Occipital lobe (tissue), 3 donors: ENCODE measurements at places on chromosomes 11 and 22.

DNA sequence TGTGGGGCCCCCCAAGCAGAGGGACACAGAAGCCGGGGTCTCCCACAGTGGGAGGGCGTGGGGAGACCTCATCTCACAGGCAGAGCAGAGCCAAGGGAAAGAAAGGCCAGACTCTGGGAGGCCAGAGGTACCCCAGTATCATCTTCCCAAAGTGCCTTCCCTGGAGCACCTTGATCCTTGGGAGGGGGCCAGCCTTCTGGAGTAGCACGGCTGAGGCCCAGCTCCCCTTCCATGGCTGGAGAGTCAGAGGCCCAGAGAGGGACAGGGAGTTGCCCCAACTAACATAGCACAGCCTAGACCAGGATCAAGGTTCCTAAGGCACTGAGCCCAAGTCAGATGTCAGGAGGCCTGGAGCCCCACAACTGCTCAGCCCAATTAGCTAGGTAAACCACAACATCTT is 50.6 kb downstream of the ELFN2 start:
- no peak for DNase-seq

DNA sequence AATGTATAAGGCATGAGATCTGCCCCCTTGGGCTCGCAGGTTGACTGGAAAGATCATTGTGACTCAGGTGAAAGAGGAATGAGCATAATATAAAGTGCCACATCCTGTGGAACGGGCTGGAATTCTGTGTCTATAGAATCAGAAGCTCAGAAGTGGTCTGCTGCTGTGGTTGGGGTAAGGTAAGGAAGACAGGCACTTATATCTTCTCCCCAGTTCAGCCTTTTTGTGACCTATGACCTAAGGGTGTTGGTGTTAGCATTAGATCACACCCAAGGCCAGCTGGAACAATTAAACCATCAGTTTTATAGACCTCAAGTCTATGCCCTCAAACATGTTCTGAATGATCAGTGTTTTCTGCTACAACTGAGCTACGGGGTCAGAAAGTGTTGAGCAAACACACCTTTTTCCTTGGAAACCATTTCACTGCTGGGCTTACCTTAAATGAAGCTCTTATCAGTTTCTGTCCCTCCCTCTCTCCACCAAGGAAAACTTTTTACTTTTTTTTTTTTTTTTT is 15.7 kb upstream of the POU2AF3 start:
- DNase-seq = no peak

DNA sequence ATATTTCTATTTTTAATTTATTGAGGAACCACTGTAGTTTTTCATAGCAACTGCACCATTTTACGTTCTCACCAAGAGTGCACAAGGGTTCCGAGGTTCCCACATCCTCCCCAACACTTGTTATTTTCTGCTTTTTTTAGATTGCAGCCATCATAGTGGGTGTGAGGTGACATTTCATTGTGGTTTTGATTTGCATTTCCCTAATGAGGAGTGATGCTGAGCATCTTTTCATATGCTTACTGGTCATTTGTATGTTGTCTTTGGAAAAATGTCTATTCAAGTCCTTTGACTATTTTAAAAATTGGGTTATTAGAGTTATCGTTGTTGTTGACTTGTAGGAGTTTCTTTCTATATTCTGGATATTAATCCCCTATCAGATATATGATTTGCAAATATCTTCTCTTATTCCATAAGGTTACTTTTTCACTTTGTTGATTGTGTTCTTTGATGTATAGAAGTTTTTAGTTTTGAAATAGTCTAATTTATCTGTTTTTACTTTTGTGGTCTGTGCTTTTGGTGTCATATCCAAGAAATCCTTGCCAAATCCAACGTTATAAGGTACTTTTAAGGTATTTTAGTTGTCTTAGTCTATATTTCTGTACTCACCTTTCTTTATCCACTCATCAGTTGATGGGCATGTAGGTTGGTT is 9.0 kb downstream of the NEAT1 start:
- DNase-seq = no peak

- DNase-seq = no peak
These were observed 27.5 kb upstream of the KRTAP5-7 start for GRCh38 chr11:71499546-71499945.

DNA sequence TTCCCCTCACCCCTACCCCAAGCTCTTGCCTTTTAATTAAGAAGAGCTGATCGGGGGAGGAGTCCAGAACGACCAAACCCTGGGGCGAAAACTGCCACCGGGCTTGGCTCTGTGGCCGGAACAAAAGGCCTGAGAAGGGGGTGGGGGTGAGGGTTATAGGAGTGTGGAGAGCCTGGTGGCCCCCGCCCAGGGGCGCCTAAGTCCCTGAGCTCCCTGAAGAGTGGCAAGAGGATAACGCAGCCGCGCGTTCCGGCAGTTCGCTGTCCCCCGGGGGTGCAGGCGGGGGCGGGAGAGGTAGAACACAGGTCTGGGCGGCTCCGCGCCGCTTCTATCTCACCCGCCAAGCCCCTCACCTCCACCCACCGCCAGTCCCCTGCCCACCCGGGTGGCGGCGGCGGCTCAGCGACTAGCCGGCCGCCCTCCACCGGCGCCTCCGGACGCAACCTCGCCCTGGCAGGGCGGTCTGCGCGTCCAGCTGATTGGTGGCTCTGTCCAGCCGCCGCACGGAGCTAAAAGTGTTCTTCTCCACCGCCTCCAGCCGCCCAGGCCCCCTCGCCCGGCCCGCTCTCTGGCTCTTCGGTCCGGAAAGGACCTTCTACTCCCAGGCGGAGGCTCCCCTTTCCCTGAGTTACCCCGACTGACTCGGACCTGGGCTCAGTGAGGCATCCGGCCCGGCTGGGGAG is 18.7 kb upstream of the BDNF start:
- no peak for DNase-seq

- DNase-seq = no peak
These were observed 1.0 kb downstream of the LMO1 start for GRCh38 chr11:8262552-8263108.

DNA sequence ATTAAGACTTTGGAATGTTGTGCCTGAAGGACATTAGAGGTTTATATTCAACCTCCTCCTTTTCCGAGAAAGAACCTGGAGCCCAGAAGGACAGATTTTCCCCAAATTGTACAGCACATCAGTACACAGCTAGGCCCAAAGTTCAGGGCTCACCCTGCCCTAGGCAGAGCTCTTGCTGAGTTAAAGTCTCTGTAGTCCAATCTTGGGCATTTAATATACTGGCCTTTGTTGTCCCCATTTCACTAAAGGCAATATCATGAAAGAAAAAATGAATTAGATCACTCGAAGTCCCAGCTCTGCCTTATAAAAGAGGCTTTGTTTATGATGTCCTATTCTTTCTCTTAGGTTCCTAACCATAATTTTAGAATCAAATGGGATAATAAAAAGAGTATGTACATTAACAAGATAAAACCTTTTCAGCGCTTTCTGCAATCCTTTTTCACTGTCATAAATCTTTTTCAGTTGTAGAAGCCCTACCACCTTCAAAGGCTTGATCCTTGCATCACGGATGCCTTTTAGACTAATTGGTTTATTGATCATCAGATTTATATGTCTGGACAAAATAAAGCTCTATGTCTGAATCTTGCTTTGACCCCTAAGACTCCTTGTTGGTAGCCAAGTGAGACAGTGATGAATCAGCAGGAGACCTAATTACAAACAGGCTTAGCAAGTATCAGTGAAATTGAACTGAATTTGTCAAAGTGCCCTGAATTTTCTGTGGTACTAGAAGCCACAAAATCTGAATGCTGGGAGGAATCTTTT is 39.8 kb downstream of the RELT start:
- DNase-seq = no peak

GRCh38 chr22:31107894-31108218 is 488 bp upstream of the SELENOM start:
- no peak for DNase-seq

DNA sequence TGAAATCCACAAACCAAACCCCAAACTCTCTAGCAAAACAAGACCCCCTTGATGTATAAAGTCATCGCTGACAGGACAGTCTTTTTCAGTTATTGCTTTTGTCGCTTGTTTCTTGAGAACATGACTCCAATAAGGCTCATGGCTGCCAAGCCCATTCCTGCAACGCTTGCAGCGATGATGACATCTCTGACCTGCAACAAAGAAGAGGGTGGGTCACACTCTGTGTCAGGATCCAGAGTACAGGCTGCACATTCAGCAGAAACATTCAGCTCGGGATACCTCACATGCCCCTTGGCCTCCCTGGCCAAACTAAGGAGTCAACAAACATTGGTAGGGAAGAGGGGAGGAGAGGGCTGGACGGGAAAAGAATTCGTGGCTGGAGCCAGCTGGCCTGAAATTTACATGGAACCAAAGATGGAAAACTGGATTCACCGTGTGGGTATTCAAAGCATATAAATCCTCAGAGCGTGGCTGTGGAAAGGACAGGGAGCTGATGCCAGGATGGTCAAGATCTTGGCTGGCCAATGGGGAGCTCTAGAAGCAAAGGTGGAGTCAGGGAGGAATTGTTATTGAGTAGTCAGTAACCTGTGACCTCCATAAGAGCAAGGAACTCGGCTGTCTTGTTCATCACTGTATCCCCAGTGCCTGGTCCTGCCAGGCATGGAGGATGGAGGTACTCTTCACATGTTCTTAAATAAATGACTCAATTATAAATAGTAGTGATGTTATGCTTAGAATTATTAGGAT is 11.8 kb upstream of the PLAAT2 start:
- no peak for DNase-seq

GRCh38 chr11:33689085-33689484 is 11.5 kb downstream of the C11orf91 start:
- DNase-seq = no peak

DNA sequence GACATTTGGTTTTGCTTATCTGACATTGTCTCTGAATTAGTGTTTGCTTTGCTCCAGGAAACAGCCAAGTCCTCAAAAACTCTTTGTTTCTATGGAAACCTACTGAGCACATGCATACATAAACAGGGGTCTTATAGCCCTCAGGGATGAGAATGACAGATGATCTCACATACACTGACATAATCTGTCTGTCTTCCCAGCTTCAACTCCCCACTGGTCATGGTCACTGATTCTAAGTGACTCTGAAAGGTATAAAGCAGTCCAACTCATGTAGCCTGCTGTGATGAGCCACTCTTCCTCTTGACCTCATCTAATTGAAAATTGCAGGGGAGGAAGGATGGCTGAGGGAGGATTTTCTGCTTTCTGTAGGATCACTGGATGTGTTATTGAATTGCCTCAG is 12.6 kb downstream of the ZNF143 start:
- no peak for DNase-seq

DNA sequence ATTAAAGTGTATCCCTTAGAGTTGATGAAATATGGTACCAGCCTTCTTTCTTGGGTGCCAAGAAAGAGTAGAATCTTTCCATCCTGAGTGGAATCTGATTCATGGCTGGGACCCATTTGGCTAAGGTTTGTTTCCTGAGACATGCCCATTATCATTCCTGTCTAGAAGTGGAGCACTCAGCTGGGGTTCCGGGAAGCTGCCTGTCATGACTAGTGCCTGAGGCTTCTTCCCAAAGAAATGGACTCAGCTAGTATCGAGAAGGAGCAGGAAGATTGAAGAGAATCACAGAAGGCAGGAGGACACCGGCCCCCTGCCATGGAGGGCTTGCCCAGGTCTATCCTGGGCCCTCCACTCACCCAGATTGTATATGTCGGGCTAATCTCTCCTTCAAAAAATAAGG is 57.6 kb downstream of the KREMEN1 start:
- DNase-seq = no peak

DNA sequence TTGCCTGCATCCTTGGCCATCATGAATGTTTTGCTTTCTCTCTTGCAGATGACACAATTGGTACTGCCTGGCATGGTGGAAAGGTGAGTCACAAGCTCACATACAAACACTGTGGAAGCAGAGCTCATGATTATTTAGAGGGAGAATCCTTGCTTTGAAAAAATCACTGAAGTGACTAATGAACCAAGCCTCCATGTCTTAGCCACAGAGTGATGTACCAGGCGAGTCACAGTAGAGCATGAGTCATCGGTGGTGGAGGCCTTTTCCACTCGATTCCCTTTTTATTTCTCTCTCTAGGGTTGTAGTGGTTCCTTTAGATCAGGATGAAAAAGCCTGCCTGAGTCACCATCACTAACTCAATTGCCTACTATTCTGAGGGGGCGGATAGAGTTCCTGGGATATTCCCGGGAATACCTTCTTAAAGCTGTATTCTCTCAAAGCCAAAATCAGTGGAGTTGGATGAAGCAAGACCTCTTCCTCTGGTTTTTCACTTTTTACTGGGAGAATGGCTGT is 49.6 kb upstream of the ALKBH3 start:
- DNase-seq = peak; percentile 65

DNA sequence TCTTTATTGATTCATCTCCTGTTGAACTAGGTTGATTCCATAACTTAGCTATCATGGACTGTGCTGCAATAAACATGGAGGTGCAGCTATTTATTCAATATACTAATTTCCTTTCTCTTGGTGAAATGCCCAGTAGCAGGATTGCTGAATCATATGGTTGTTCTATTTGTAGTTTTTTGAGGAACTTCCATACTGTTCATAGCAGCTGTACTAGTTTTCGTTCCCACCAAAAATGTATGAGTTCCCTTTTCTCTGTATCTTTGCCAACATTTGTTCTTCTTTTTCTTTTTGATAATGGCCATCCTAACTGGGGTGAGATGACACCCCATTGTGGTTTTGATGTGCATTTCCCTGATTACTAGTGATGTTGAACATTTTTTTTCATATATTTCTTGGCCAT is 87.2 kb upstream of the NAV2 start:
- DNase-seq = no peak

- no peak for DNase-seq
These were observed 3.9 kb downstream of the CTSD start for GRCh38 chr11:1759851-1760220.

DNA sequence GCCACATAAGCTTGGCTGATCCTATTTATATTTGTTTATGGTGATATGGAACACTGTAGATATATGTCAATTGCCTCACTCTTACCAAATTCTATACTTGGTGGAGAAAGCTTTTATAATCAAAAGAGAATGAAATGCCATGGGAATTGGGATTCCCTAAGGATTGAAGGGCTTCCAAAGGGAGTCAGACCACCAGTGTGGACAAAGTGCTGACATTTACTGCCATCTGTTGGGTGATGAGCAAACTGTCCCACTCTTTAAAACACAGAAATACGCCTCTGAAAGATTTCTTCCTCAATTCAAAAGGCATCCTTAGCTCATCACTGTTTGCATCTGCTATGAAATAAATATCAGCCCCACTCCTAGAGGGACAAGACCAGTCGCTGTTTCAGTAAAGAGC is 7.1 kb downstream of the SLC1A2 start:
- no peak for DNase-seq

- DNase-seq = no peak
These were observed 55.2 kb downstream of the SC5D start for GRCh38 chr11:121347813-121348212.

DNA sequence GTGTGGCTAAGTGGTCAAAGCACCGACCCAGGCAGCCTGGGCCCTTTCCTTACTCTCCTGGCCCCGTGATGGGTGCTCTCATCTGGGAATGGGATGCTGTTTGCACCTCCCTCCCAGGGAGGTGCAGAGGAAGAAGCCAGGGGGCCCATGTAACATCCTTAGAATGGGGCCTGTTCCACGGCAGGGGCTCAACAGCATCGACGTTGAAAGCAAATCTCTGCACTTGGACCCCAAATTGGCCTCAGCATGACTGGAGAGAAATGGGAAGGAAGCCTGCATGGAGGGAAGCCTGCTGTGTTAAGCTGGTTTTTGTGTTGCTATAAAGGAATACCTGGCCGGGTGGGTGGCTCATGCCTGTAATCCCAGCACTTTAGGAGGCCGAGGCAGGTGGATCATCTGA is 1288.4 kb downstream of the TBC1D22A start:
- no peak for DNase-seq

GRCh38 chr22:24805790-24806662 is at the start of gene SGSM1:
Gene SGSM1 (plus strand): TSS chr22:24806211. CDS start chr22:24806326, 115 bp downstream.
- DNase-seq = peak; percentile 56
